ENCODE measurements at places on chromosomes 11 and 22. TPM values are rescaled to one million over a fixed set of nuclear protein-coding genes. Genes with fewer than 3 reads are reported as not detected.

Gene MUC5AC
- not detected for polyA plus RNA-seq

Gene PAX6
- 72.6 TPM for polyA plus RNA-seq

Gene RIMBP3C
- polyA plus RNA-seq, result 0.07 TPM

Gene SC5D
- polyA plus RNA-seq, result 74.3 TPM

Gene TECTA
- polyA plus RNA-seq, result 2.6 TPM

Gene AQP11
- polyA plus RNA-seq, result 7.4 TPM

Gene GGTLC2
- polyA plus RNA-seq, result not detected

Measured in neural cell (in vitro differentiated cells).